ENCODE measurements at places on chromosomes 7 and 10.

GRCh38 chr7:30970594-30971094 lies 6.9 kb downstream of the GHRHR start:
- no peak for DNase-seq

DNA sequence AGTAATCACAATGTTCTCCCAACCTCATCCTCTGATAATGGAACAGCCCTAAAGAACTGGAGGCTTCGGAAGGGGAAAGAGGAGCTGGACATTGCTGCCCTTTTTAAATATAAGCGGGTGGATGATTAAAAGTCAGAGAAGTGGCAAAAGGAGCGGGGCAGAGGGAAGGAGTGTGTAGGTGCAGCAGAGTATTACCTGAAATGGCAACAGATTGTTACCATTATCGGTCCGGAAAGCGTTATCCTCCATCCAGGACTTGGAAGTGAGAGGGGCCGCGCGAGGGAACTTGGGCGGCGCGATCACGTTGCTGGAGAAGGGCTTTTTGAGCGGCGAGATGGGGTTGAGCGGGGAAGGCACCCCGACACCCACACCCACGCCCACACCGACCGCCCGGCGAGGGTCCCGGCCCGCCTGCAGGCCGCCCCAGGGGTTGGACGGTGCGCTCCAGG lies 51.7 kb downstream of the CPEB3 start:
- DNase-seq, result no peak

DNA sequence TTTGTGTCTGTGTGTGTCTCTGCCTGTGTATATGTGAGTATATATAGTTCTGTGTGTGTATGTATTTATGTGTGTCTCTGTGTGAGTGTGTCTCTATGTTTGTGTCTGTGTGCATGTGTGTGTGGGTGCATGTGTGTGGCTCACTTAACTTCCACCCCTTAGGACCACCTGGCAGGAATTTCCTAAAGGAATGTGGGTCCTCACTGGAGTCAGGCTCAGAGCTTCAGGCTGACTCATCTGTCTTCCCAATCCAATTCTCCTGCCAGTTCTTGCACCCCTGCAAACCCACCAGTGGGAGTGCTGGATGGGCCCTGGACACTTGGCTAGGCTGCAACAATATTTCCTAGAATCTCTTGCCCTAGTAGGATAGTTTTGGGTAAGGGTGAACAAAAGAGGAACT lies 70.2 kb upstream of the GRB10 start:
- DNase-seq, result no peak

- no peak for DNase-seq
Observed at GRCh38 chr10:28684157-28684985, 7.0 kb downstream of the BAMBI start.

DNA sequence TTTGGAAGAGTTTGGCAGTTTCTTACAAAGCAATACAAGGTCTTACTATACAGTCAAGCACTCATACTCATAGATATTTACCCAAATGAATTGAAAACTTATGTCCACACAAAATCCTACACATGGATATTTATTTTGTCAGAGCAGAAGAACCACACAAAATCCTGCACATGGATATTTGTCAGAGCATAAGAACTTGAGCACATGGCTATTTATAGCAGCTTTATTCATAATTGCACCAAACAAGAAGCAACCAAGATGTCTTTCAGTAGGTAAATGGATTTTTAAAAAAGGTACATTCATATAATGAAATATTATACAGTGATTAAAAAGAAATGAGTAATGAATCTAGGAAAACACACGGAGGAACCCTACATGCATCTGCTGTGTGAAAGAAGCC lies 115.4 kb downstream of the BTAF1 start:
- no peak for DNase-seq

GRCh38 chr7:5367661-5368060 lies 56.0 kb downstream of the TNRC18 start:
- DNase-seq, result no peak
